Activated T-cell treated with anti-CD3 and anti-CD28 coated beads, Interleukin-2, amount 50 U/mL, for 4 hours (primary cell): ENCODE measurements at places on chromosomes 13 and 19.

DNA sequence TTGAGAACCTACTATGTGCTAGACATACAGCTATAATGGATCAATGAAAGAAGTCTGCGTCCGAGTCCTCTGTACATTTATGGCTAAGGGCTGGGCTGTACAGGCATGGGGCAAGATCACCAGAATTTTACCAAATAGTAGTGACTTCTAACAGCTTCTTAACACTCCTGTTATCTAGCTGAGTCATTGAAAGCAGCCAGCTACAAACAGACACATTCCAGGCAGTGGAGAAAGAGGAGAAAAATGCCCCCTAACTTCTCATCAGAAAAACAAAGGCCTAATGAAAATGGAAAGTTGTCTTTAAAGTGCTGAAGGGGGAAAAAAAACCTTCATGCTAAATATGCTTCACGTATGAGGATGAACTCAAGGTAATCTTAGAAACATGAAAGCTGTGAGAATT is 14.3 kb upstream of the ZNF667 start:
- DNase-seq, result no peak

- DNase-seq, result no peak
Measured at GRCh38 chr13:85230691-85231093, 568.5 kb downstream of the SLITRK6 start.

- DNase-seq, result no peak
Measured at GRCh38 chr19:44548736-44549135, 19.3 kb upstream of the CEACAM20 start.

GRCh38 chr19:15859187-15859586 is 38.7 kb downstream of the CYP4F2 start:
- DNase-seq, result no peak

GRCh38 chr19:21147540-21147939 is 5.7 kb downstream of the ZNF431 start:
- no peak for DNase-seq
